ENCODE measurements at places on chromosomes 4 and X.

DNA sequence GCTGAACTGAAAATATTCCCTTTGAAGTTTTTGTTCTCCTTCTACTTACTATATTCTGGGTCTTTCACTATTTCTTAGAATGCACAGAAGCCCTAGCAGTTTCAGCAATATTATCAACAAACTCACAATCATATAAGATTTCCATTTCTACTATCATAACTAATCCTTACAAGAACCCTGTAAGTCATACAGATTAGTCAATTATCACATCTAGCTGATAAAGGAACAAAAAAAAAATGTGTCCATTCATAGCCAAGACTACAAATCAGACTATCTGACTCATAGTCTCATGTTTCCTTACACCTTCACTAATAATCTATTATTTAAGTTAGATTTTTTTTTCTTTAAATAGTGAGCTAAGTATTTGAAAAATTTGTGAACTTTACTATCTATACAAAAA lies 72.5 kb downstream of the LRBA start:
- DNase-seq: no peak

GRCh38 chrX:54007682-54008081 lies 36.6 kb downstream of the PHF8 start:
- no peak for DNase-seq

DNA sequence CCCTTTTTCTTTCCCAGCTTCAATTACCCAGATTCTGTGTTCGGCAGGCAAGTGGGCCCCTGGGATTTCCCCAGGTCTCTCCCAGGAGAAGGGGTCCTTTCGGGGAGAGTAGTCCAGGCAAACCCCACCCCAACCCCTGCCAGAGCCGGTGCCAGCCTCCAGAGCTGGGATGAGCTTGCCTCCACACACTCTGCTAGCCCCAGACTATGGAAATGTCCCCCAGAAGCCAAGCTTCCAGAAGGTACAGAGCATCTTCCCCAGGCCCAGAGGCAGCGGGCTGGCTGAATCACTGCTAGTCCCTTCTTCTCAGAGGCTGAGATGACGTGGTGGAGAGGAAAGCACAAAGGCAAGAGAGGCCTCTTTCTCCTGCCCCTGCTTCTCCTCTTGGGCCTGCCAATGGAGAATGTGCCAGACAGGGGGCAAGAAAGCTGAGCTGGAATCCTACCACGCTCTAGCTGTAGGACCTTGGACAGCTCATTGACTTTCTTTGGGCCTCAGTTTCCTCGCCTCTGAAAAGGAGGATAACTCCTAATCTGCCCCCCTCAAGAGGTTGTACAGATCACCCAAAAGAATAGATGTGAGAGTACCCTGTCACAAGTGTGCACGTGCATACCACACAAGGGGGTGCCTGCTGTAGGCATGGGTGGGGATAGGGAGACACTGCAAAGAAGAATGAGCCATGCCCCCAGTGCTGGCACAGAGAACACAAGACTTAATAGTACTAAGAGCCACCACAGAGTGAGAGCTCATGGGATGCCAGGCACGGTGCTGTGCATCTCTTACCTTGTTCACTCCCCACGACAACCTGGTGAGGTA lies 2.1 kb downstream of the SASH3 start:
- no peak for DNase-seq

- DNase-seq: no peak
These were observed 37.5 kb upstream of the STK26 start for GRCh38 chrX:131985526-131986049.

DNA sequence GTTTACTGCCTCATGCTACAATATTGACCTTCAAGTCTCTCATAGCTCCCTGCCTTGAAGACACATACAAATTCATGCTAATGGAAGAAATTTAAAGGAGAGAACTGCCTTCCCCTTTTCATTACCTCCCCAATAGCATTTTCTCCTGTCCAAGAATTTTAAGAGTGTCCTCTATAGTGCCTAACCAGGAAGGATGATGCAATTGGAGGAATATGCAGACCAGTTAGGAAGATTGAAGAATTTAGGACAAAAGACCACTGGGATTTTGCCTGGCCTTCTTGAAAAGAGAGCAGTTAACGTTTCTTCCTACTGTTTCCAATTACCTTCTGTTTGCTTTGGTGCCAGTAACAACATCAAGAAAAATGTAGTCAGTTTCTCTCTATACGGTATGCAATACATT lies 443.9 kb downstream of the INPP4B start:
- no peak for DNase-seq

GRCh38 chr4:53618321-53618720 lies 27.0 kb upstream of the LNX1 start:
- DNase-seq: no peak

GRCh38 chr4:44425614-44426208 lies 22.9 kb downstream of the KCTD8 start:
- no peak for DNase-seq

GRCh38 chr4:997375-998071 lies 4.3 kb upstream of the SLC26A1 start:
- DNase-seq: no peak

Measured in mucosa of gallbladder (tissue), 1 donor.